ENCODE measurements at places on chromosomes 7 and 10.
A peak's percentile ranks its signal among the peaks of the same experiment; 100 is the strongest.

- DNase-seq = no peak
Measured at GRCh38 chr10:95739056-95739455, 16.9 kb upstream of the ENTPD1 start.

GRCh38 chr10:61655335-61655851 is 7.3 kb upstream of the CABCOCO1 start:
- DNase-seq = no peak

- DNase-seq = peak; percentile 77
Measured at GRCh38 chr7:114789871-114790311, 132.0 kb upstream of the MDFIC start.

DNA sequence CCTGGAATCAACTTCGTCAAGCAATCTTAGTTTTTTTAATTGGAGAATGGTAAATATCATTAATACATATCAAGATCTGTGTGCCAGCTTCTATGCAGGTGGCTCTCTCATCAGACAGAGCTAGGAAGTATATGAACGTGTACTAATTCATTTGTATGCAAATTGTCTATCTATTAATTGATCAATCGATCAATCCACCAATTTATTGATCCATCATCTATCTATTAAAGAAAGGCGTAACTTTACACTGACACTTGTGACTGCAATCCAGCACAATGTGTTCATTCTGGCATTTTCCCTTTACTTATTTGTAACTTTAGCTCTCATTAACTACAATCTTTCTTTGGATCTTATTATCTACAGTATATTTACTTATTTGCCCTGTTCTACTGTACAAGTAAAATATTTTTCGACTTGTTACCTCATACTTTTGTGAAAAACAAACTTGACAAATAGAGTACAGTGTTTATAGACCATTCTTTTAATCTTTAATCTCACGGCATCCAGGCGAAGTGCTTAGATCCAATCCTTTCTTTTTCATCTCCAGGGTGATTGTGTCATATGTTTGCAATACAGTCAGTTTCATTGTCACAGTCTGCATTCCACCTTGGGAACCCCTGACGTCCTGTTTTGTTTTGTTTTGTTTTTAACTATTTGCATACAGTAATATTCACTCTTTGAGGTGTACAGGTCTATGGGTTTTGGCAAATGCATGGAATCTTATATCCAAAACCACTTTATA is 22.0 kb upstream of the GHRHR start:
- DNase-seq = no peak

- DNase-seq = peak; percentile 54
Measured at GRCh38 chr10:27192284-27192683, 37.1 kb downstream of the MASTL start.

- no peak for DNase-seq
Measured at GRCh38 chr7:91883676-91884362, 3.3 kb upstream of the MTERF1 start.

DNA sequence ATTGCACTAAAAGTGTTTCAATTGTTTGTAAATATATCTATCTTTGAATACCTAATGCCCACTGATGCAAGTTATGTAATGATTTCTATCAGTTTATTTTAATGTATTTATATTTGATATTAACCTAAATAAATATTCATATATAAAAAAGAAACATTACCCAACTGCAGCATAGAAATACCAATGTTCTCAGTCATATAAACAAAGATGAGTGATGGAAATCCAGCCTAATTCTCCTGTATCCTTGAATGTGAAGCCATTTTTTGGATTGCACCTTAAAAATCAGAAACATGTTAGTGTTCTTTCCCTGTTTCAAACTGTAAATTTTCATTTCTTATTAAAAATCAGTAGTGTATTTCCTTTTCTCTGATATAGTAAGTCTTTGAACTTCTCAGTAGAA is 305.8 kb upstream of the GNAI1 start:
- no peak for DNase-seq

GRCh38 chr7:70153933-70154332 is 555.7 kb downstream of the AUTS2 start:
- no peak for DNase-seq

GRCh38 chr7:150326657-150327268 is 3.4 kb upstream of the ACTR3C start:
- no peak for DNase-seq

- DNase-seq = no peak
Measured at GRCh38 chr10:132551093-132551807, 13.7 kb downstream of the INPP5A start.

GRCh38 chr10:76887223-76888010 is 750.2 kb downstream of the KCNMA1 start:
- DNase-seq = no peak

GRCh38 chr10:2953495-2953894 is 113.9 kb upstream of the PFKP start:
- no peak for DNase-seq

- DNase-seq = no peak
Measured at GRCh38 chr7:116167177-116167576, 43.2 kb upstream of the TES start.

- no peak for DNase-seq
Measured at GRCh38 chr10:31129271-31129670, 97.6 kb upstream of the ZNF438 start.

DNA sequence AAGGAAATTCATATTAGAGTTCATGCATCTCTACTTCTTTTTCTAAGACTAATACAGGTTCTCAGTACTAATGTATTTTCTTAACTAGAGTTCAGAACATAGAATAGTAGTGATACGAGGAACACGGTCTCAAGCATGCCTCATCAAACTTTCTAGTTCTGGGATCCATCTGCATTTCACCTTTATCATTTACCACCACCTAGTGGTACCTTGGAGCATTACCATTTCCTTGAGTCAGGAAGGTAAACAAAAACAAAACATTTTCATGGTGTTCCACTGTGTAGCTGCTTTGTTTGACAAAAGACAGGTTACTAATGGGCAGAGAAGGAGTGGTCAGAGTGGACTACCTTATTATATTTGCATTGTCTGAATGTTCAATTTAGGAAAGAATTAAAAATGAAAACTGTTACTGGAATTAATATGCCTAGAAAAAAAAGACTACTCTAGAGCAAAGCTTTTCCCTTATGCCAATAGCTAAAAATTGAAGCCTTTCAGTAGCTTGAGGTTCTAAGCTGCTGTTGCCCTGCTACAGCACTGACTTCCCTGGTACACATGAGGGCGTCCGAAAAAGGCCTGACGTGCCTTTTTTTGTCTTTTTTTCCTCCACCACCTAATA is 44.5 kb downstream of the STARD3NL start:
- DNase-seq = peak; percentile 61

DNA sequence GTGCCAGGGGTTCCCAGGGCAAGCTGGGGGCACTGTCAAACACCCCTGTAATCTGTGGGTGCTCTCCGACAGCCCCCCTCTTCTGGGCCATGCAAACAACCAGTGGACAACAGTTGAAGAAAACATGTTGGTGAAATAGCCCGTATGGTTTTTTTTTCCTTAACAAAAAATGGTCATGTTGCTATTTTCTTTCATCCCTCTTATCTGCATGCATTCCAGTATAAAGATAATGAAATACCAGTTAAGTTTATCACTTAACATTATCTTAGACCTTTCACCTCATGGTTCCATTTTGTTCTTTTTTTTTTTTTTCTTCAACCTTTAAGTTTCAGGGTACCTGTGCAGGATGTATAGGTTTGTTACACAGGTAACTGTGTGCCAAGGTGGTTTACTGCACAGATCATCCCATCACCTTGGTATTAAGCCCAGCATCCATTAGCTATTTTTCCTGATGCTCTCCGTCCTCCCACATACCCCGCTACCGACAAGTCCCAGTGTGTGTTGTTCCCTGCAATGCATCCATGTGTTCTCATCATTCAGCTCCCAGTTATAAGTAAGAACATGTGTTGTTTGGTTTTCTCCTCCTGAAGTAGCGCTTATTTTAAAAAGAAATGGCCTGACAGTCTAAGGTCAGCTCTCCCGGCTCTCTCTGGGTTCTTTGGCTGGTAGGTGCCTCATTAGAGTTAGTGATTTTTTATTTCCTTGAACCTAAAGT is 110.1 kb downstream of the NRP1 start:
- DNase-seq = no peak

- DNase-seq = no peak
Measured at GRCh38 chr7:148978091-148978490, 50.2 kb downstream of the PDIA4 start.

DNA sequence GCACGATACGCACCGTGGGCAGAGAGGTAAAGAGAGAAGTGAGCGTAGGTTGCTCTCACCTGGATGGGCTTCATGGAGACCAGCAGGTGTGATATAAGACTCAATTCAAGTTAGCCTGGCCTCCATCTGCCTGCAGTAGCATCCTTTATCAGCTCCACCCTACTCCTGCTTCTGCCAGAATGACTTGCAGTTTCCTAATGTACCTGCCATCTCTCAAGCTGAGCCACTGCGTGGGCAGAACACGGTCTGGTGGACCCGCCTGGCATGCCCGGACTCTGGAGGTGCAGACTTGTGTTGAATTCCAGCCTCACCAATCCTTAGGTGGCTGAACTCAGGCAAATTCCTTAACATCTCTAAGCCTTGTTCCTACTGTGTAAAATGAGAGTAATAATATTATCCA is 64.3 kb downstream of the STEAP1B start:
- DNase-seq = no peak

- DNase-seq = no peak
Measured at GRCh38 chr10:78934532-78934898, 134.3 kb upstream of the ZMIZ1 start.

DNA sequence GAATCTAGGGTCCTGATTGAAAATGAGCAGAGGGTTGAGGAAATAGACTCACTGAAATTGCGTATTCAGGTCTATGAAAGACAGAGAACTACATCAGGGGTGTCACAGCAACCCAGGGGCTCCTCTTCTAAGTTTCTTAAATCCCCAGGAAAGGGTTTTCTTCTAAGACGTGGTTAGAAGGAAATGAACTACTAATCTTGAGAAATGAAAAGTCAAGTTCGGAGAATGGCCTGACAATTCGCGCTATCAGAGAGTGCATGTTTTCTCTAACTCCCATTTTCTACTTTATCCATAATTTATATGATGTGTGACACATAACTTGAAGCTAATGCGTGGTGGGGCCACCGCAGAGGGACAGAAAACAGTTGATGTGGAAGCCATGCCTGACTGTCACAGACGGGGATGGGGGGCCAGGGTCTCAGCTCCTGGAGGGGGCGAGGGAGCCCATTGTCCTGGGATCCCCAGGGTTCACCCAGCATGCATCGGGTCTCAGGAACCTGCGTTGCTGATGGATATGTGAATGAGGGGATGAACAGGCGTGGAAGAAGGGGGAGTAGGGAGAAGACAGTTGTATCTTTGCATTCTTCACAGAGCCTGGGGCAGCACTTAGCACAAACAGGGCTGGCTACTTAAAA is 86.3 kb downstream of the PTPRE start:
- no peak for DNase-seq

GRCh38 chr10:120942806-120943413 is 91.7 kb downstream of the WDR11 start:
- peak; percentile 79 for DNase-seq

- no peak for DNase-seq
Measured at GRCh38 chr10:49273082-49273465, 25.9 kb upstream of the C10orf71 start.

DNA sequence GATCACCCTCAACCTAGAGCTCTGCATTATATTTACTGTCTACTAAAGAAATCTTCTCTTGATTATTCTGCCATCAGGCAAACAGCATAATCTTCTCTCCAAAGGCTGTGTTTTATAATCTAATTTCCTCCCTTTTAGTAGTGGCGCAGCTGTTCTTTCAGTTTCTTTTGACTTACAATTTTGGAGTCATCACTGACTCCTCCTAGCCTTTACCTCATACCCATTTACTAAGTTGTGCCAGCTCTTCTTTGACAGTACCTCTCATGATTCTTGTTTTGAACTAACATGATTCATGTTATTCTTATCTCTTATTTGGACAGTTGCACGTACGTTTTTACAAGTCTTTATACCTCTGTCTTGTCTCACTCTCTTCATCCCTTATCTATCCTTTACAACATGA is 113.0 kb downstream of the FOXP2 start:
- DNase-seq = no peak

- DNase-seq = no peak
Measured at GRCh38 chr10:86292462-86293395, 73.9 kb downstream of the GRID1 start.

DNA sequence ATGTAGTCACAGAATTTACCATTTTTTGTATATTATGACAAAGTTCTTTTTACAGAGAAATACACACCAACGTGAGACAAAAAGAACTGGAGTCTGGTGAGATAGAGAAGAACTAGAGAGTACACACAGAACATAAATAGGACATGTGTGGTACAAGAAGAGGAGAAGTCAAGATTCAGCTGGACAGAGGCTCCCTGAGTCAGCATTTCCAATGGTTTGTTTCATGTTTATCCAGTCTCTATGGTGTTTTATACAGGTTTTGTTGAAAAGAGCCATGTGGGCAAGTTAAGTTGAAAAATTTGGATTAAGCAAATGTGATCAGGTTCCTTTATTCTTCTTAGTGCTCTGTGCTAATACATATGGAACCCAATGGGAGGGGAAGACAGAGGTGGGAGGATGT is 105.5 kb upstream of the AKR1E2 start:
- DNase-seq = no peak

DNA sequence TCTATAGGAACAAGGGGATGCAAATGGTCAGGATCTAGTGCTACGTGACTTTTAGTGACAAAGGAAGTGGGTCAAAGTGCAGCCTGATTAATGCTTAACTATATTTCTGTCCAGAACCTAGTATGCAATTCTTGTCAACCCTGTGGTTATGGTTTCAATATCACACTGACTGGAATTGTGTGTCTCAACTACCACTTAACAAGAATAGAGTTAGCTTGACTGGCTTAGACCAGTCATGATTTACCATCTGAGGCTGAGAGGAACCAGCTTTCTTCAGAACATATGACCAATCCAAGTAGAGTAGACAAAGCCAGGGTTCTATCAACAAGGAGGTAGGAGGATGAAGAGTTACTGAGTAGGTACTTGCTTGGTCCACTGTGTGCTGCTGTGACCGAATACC is 54.4 kb downstream of the MYPN start:
- DNase-seq = no peak

DNA sequence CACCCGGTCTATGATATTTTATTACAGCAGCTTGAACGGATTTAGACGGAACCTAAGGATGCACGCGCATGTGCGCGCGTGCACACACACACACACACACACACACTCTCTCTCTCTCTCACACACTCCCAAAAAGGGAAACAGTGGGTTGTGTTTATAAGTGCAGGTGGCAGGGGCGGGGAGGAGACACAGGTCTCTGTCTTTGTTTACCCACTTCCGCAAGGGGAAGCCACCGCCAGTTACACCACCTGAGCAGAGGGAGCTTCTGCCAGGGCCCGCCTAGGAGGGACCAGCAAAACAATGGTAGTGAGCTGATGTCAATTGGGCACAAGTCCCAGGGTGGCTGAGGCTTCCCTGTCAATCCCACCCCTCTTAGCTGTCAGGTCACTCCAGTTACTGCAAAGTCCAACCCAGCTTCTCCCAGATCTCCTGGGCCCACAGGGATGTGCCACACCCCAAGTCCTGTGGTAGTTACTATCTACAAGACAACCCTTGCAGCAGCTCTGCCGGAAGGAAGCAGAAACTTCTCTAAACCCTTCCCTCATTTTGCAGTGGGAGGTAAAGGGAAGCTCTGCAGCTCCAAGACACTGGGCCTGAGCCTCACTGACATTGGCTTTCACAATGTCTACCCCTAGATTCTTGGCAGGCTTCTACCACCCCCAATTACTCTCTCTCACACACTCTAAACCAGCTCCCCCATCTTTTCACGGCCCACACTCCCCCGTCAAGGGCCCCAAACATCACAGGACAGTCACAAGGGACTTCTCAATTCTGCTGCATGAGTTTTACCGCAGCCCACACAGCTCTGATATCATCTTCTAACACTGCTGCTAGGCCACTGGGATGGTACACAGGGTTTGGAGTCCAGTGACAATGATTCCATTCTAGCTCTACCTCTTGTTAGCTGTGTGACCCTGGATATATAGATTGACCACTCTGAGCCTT is 17.6 kb downstream of the ANXA11 start:
- DNase-seq = no peak

Data from RWPE1 (cell line).